ENCODE measurements at places on chromosomes 5 and 9.

DNA sequence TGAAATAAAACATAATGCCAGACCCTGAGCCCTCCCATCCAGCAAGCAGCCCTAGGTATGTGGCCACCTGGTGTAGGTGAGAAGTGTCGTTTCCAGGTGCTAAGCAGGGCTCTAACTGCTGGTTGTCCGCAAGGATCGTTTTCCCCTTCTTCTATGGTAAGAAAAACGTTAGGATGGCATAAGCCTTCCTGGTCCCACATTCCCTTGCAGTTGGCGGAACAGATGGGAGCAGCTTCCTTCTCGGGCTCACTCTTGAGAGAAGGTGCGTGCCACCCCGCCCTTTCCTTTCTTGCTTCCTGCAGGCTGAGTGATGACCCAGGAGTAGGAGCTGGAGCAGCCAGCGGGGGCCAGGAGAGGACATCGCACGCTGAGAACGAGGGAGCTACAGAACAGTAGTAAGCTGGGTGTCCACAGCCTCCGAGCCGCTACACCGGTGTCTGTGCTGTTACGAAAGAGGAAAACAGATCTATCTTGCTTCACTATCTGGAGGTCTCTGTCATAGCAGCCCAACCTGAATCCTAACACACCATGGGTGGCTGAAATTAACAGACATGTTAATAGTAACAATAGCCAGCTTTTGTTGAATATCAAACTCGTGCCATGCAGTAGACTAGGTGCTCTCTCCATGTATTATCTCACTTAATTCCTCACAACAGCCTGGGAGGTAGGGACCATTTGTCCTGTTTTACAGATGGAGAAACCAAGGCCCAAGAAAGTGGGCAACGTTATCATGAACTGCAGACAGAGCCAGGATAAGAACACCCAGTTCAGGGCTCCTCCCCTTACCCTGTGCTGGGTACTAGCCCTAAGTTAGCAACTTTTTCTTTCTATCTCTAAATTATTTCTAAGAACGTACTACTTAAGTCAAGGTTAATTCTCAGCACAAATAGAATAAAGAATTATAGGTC is 139.8 kb downstream of the COL23A1 start:
- DNase-seq: no peak

- no peak for DNase-seq
Measured at GRCh38 chr9:90773617-90774016, 28.0 kb upstream of the SYK start.

DNA sequence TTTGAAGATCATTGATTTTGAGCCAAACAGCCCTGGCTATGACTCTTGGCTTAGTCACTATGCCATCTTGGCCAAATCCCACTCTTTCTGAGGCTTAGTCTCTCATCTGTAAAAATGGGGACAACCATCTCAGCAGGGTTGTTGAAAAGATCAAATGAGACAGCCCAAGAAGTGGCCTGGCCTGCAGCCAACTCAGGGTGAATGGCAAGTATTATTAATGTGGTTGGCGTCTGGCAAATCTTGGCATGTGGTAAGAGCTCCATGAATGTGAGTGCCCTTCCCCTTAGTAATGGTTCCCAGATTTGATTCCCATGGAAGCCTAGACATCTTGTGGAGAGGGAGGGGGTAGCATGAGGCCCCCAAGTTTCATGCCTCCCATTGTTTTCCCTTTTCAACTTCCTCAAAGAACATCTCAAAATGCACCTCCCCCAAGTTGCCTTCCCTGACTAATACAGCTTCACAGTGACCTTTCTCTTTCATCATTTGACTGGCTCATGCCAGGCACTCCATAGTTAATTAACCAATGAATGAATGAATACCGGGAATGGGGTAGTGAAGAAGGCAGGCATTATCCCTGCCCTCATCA is 11.8 kb upstream of the TGFBI start:
- DNase-seq: no peak

DNA sequence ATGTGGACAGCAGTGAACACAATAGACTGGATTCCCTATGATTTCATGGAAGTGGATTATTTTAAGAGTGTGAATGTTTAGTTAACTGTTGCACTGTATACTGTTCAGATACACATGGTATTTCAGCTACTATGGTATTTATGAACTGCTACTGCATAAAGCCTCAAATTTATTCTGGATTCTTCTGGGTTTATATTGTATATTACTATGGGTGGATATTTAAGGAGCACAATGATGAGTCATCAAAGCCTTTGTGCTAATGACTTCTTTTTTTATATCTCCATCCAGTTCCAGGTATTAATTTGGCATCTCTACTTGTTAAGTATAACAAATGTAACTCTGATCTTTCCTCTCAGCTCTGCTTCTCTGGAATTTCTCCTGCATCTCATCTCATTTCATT is 6.8 kb downstream of the KDM4C start:
- no peak for DNase-seq

- no peak for DNase-seq
Measured at GRCh38 chr5:138972836-138973235, 97.7 kb upstream of the LRRTM2 start.

GRCh38 chr5:176570044-176570443 is 20.9 kb downstream of the CDHR2 start:
- no peak for DNase-seq

DNA sequence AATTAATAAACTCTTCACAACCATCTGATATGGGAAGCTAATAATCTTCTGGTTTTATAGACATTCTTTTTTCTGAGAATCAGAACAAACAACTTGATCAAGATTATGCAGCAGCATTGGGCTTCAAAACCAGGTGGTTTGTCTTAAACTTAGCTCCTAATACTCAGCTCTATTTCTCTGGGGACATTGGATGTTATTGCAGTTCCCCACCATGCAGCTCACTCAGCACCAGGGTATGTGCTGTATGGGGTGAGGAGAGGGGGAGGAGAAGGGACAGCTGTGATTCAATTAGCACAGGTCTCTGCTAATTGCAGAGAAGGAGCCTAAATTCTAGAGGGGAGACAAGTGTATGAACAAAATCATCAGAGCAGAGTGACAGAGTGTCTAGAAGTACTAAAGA is 210.7 kb upstream of the TNC start:
- no peak for DNase-seq

DNA sequence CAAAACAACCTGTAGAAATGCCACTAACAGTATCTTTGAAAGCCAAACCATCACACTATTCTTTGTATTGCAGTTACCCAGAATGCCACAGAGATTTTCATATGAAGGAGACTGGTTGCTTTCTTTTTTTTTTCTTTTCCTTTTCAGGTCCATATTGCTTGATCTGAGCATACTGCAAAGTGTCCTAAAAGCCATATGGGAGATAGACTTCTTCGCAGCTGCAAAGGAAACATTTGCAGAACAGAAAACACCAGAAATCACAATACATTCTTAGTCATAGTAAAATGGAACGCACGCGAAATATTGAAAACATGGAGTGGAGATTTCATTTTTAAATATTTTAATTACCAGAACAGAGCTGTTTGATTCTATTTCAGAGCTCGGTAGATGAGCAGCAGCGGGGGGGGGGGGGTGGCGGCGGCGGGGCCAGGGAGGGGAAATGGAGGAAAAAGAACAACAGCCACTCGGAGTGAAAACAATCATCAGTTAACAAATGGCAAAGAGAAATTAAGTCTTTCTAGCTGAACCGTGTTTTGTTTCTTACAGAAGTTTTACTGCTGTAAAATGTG is 284.1 kb downstream of the NFIB start:
- no peak for DNase-seq

- DNase-seq: peak; percentile 31
Measured at GRCh38 chr9:95003689-95004410, 277.4 kb downstream of the AOPEP start.

Data from activated naive CD4-positive, alpha-beta T cell treated with anti-CD3 and anti-CD28 coated beads, Interleukin-2, amount 10 ng/mL, durations not matched to agents 7 days and 5 days (primary cell).